Common myeloid progenitor, CD34-positive (primary cell): ENCODE measurements at places on chromosomes 16 and 17.

DNA sequence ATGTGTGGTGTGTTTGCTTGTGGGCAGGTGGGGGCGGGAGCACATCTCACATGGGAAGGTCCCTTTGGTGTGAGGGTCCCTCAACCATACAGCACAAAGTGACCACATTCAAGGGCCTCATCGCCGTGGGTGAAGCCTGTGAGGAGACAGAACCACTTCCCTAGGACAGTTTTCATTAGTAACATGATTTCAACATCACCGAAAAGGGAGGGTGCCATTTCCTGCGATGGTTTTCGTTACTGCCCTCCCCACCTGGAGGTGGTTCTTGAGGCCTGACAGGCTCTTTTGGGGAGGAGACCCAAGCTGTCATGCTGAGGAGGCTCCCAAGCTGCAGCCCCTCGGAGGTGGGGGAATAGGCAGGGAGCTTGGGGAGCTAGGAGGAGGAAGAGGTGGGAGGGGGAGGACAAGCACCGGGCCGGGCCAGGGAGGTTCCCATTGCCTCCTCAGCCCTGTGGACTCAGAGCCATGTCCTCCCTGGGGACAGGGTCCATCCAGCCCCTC is 9.5 kb downstream of the CD300LB start:
- peak; percentile 78 for DNase-seq

DNA sequence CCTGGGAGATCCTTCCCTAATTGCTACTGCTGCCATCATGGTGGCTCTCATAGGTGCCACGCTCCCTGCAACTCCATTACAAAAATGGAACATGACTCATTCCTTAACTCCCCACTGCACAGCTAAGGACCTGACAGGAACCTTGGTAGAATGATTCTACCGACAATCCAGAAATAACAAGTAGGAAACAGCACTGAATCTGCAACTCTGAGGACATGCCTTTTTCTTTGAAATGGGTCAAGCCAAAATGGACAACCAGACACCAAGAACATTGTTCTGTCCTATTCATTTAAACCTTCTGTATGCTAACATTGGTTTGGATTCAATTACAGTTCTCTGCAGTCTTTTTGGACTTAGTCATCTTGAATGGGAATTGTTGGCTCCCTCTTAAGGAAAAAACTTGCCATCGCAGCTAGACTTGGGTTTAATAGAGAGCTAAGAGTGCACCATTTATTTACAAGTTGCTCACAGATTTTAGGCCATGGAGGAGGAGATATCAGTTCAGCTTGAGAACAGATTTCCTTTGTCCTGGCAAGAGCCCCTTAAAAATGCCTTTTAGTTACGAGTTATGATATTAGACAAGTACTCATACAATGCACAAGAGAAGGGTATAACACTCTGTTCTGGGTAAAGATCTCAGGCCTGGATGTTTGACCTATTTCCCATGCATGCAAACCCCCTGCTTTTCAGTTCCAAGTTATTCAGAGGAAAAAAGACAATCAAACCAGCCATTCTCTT is 20.9 kb upstream of the NSRP1 start:
- peak; percentile 52 for DNase-seq

- DNase-seq = no peak
Observed at GRCh38 chr17:36213695-36214094, 2.8 kb downstream of the CCL4L2 start.

- DNase-seq = no peak
Observed at GRCh38 chr16:85796599-85796998, 2.7 kb downstream of the EMC8 start.

- no peak for DNase-seq
Observed at GRCh38 chr16:87552772-87553573, 49.3 kb upstream of the JPH3 start.

- peak; percentile 90 for DNase-seq
Observed at GRCh38 chr17:45235416-45236281, 14.0 kb downstream of the FMNL1 start.

DNA sequence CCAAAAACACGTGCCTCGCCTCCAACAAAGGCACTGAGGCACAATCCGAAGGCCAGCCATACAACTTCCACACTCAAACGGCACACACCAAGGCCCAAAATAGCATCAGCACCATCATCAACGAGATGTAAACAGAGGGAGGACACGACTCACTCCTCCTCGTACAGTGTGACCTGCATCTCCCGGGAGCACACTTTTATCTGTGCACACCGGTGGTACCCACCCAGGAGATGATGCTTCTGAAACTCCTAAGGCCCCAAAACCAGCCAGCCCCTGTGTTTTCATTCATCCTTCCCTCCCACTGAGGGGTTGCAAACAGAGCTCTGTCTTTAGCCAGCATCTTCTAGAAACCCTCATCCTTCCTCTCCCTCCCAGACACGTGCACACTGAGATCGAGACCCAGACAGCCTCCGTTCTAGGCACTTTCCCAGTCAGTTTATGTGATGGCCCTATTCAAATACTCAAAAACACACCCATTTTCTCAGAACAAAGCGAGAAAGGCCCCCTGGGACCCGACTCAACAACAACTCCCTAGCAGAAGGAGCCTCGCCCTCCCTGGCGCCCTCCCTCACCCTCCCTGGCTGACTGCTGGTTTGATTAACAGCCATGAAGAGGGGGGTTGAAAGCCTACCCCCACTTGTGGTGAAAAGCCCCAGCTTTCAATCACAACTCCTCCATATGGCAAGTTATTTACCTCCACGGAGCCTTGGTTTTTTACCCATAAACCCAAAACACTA is 76.3 kb downstream of the GAS7 start:
- DNase-seq = peak; percentile 83

- DNase-seq = no peak
Observed at GRCh38 chr16:88667461-88667860, 4.6 kb upstream of the MVD start.

- DNase-seq = peak; percentile 73
Observed at GRCh38 chr16:85114909-85115567, 2.8 kb upstream of the CIBAR2 start.

GRCh38 chr16:50841081-50841886 is 99.4 kb downstream of the CYLD start:
- DNase-seq = peak; percentile 97

DNA sequence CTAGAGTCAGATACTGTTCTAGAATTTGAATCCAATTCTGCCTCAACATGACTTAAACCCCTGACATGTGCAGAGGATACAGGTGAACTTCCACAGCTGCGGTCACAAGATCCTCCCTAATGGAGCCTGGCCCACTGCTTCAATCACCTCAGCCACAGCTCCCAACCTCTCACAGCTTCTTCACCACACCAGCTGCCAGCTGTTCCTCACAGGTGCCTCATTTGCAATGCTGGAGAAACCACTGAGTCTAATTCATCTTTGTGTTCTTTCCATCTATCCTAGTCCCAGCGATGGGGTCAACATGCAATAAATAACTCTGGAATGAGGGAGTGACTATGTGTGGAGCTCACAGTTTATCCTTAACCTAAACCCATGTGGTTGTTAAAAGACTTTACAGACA is 72.0 kb upstream of the MAF start:
- DNase-seq = no peak

DNA sequence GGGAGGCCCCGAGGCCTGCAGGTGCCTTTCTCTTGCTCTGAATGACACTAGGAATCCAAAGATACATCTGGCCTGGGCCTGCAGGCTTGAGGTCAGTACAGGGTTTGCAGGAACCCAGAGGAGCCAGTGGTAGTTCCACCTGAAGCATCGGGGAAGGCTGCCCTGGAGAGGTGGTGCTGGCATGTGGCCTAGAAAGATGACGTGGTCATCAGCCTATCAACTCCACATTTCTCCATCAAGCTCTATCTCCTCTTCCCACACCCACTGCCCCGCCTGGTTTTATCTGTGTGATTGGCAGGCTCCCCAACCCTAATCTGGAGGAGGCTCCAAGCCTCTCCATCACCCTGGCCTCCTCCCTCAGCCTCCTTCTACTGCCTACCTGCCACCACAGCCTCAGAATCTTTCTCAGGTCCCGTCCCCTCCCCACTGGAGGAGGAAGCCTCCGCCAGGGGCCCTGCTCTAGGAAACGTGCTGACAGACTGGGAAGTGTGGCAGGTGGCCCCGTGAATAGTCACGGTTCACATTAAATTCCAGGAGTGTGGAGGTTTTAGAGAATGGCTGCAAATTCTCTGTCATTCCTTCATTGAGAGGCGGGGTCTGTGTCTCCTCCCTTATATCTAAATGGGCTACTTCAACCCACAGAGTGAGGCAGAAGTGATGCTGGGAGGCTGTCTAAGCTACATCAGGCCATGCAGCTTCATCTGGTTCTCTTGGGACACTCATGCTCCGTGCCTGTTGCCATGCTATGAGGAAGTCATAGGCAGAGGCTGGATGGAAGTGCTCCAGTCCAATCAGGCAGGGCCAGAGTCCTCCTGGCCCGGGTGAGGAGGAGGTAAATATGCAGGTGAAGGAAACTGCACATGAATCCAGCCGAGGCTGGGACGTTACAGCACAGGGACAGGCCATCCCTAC is 11.4 kb upstream of the MAP2K3 start:
- no peak for DNase-seq

DNA sequence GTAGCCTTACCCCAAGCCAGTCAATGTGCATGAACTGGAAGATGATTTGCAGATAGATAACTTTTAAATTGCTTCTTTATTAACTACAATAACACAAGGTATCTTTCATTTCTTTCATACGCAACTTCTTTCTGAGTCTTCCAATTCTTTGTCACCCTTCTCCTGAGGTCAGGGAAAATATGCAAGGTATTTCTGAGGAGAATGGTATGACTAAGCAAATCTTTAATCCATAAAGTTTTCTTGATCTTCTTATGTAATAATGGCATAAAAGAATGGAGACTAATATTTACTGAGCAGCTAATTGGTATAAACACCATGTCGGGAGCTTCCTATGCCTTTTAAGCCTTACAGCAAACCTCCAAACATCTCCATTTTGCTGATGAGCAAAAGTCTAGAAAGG is 438.9 kb downstream of the KCNJ2 start:
- no peak for DNase-seq

GRCh38 chr17:5694551-5694950 is 110.2 kb upstream of the NLRP1 start:
- DNase-seq = no peak

DNA sequence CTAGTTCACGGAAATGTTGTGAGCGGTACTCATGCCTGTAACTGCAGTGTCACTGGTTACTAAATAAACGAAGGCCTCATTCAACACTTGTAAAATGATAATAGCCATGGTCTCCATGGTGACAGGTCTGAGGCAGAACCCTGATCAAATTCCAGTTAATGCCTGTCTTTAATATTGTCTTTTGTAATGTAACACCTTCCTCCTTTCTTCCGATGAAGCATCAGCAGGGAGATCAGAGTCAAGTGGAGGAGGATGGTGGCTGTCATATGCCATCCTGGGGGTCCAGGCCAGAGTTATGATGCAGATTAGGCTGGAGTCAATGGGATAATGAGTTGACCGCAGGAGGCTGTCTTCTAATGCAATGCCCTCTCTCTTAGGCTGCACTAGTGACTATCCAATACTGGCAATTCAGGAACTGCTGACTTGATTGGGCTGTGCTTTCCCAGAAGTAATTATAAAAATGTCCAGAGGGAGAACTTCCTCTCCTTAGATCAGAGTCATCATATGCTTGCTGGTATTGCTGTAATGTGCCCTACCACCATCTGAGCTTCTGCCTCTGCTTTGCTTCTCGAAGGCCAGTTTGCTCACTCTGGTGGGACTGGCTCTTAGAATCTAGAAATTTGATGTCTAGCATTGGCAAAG is 419.1 kb downstream of the CA10 start:
- no peak for DNase-seq

DNA sequence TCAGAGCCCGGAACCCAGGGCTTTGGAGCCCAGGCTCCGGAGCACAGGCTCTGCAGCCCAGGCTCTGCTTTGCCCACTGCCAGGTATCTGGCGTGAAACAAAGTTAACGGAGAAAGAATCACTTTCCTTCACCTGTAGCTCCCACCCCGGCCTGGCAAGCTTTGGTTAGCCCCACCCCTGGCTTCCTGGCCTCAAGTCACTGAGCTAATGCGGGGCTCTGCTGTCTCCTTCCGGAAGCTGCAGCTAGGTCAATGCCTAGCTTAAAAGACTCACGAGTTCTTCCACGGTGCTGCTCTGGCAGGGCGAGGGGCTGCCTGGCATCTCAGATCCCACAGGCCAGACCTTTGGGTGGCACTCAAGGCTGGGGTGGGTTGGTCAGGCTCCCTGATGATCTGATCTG is 21.1 kb upstream of the SPPL2C start:
- DNase-seq = peak; percentile 9

DNA sequence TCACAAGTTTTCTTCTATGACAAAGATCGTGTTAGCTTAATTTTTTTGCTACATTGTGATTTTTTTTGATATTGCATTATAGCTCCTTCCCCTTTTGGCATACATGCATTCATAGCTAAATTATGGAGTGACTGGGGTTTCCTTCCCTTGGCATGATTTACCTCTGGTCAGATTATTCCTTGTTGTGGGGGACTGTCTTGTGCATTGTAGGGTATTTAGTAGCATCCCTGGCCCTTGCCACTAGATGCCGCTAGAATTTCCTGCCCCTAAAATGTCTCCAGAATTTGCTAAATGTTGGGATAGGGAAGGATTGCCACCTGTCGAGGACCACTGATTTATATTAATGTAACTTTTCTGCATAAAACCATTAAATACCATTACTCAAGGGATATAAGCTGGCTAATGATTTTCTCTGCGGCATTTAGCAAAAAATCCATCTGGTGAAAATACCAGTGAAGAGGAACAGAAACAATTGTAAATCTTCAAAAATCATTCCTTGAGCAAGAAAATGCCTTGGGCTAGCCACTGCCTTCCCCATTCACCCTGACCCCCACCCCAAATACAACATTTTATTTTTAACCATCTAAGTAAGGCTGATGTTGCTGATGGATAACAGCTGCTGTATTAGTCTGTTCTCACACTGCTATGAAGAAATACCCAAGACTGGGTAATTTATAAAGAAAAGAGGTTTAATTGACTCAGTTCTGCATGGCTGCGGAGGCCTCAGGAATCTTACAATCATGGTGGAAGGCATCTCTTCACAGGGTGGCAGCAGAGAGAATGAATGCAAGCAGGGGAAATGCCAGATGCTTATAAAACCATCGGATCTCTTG is 195.2 kb downstream of the MAP2K6 start:
- peak; percentile 42 for DNase-seq

- DNase-seq = peak; percentile 74
Observed at GRCh38 chr16:3101018-3101840, 2.1 kb upstream of the ZSCAN10 start.
